GM12878 (cell line): ENCODE measurements at places on chromosomes 4 and X.

DNA sequence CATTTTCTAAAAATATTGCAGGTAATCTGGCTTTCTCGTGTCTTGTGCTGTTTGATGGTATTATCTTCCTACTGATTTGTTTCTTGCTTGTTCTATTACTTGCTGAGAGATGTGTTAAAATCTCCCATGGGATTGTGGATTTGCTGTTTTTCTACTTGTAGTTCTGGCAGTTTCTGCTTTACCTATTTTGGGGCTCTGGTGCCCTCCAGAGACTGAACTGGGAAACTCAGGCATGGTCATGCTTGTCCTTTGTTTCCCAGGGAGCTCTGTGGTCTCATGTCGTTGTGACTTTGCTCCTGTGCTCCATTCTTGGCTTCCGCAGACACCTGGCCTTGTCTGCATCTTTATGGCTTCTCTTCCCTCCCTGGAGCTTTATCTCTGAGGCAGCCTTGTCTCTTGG, 39.5 kb downstream of the NSD2 start:
- DNase-seq, result no peak
- peaks cover 18% of the 10 kb centered on the region for H3K36me3 ChIP-seq
- H3K27me3 ChIP-seq, result no peaks in the 10 kb centered on the region
- no peak overlapping the region for H3K27ac ChIP-seq
- H3K4me3 ChIP-seq, result no peak overlapping the region

- H3K36me3 ChIP-seq, result no peaks in the 10 kb centered on the region
- H3K4me1 ChIP-seq, result no peaks in the 10 kb centered on the region
- DNase-seq, result no peak
- no peak overlapping the region for H3K27ac ChIP-seq
These were observed 367.4 kb downstream of the UNC5C start for GRCh38 chr4:95181243-95181995.

DNA sequence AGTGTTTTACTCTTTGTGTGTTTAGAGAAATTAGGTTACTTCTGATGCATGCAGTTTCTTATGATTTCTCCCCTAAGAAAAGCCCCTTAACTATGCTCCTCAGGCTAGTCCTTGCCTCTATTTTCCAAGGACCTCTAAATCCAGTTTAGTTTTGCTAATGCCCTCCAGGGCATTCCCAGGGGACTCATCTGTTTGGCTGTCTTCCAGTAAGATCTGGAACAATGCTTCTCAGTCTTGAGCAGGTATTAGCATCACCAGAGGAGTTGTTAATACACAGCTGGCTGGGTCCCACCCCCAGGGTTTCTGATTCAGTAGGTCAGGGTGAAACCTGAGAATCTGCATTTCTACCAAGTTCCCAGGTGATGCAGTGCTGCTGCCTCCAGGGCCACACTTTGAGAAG, 56.9 kb downstream of the OTC start:
- H3K36me3 ChIP-seq, result no peaks in the 10 kb centered on the region
- no peak overlapping the region for H3K4me3 ChIP-seq
- no peak for DNase-seq
- no peak overlapping the region for H3K27ac ChIP-seq
- no peaks in the 10 kb centered on the region; the same call in 1 of the 2 replicates for H3K27me3 ChIP-seq

DNA sequence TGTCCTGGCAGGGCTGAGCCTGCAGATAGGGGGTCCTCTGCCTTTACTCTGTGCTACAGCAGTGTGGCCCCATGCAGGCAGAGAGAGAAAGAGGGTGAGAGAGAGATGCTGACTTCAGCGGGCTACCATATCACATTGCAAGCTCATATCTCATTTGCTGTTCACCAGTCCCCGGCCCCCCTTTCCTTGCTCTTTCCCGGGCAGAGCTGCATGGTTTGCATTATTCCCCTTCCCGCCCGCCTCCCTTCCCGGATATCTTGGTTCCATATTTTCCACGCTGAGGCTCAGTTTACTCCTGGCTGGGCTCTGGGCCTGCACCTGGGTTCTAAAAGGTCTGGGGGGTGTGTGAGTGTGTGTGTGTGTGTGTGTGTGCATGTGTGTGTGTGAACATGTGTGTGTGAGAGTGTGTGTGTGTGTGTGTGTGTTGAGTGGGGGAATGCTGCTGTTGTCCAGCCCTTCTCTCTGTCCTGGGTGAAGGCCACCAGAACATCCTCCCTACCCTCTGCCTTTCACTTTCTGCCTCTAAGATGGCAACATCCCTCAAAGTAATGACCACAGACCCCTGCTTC, 63.5 kb downstream of the PJA1 start:
- no peak overlapping the region for H3K4me3 ChIP-seq
- H3K36me3 ChIP-seq, result no peaks in the 10 kb centered on the region
- H3K27ac ChIP-seq, result no peak overlapping the region
- no peaks in the 10 kb centered on the region for H3K27me3 ChIP-seq
- no peak for DNase-seq

DNA sequence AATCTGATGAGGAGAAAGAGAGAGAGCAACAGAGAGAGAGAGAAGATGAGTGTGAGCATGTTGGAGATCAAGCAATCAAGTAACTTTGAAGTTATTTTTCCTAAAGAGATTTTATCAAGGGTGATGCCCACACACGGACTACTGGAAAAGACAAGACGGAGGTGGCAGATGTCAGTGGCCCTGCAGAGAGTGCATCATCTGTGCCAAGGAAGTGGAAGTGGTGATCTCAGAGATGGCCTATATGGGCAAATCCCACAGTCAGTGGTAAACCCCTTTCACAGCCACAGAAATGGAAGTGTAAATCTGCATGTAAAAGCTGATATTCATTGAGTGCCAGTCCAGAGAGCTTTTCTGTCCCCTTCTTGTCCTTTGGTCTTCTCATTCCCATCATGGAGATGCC, 577.2 kb upstream of the AADAT start:
- no peak overlapping the region for H3K27ac ChIP-seq
- no peak for DNase-seq
- H3K27me3 ChIP-seq, result no peaks in the 10 kb centered on the region
- no peaks in the 10 kb centered on the region for H3K4me1 ChIP-seq
- H3K36me3 ChIP-seq, result no peaks in the 10 kb centered on the region

- peaks cover 3% of the 10 kb centered on the region; the same call in 1 of the 2 replicates for H3K27me3 ChIP-seq
- no peaks in the 10 kb centered on the region for H3K36me3 ChIP-seq
- H3K4me3 ChIP-seq, result no peak within 1 kb of the TSS
- no peak within 1 kb of the TSS for H3K27ac ChIP-seq
- no peaks in the 10 kb centered on the region for H3K4me1 ChIP-seq
These were observed at the start of gene ZIC3 for GRCh38 chrX:137565921-137566745. ZIC3 (plus strand) TSS chrX:137566127; CDS start chrX:137566692, 565 bp downstream.

DNA sequence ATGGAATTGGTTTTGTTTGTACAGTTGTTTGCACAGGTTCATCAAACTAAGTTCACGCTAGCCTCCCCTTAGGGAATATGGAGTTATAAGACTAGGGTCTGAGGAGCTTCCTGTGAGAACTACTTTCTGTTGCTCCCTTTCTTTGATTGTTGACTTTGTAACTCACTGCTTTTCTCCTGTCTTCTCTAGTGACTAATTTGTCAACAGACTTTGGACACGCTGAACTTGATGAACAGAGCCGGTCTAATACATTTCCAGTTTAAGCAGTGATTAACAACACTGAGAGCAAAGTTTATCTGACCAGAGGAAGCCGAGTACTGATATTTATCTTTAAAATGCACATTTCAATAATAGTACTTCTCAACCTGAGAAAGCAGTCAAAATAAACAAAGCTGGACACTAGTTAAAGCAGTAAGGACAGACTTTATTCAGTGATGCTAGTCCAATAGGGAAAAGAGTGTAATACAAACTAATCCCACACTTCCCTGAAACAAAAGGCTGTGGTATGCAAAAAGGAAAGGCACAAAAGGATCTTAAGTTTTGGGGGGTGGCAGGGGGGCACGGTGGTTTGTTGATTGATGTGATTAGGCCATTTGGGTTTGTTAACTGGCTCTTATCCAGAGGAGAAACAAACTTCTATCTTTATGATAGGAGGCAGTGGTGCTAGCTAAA, 2.7 kb upstream of the NUDT9 start:
- H3K27me3 ChIP-seq, result no peaks in the 10 kb centered on the region
- no peak for DNase-seq
- H3K27ac ChIP-seq, result no peak overlapping the region
- H3K4me3 ChIP-seq, result no peak overlapping the region
- H3K36me3 ChIP-seq, result no peaks in the 10 kb centered on the region
- H3K4me1 ChIP-seq, result no peaks in the 10 kb centered on the region

DNA sequence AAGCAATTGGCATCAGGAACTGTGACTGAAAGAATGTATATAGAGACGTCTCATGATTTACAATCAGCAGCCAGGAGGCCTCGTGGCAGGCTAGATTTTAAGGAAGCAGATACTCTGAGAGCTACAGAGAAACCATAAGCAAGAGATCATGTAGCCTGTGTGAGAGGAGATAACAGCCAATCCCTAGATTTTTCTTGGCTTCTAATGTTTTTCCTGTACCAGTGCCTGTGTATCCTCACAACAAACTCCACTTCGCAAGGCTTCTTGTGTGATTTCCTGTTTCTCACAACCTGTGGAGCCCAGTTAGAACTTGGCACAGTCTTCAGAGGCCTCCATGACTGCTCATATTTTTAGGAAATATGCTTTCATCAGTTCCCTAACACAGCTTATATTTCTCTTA, 147.9 kb downstream of the PTCHD1 start:
- no peak overlapping the region for H3K4me3 ChIP-seq
- DNase-seq, result no peak
- no peaks in the 10 kb centered on the region for H3K4me1 ChIP-seq
- H3K36me3 ChIP-seq, result no peaks in the 10 kb centered on the region
- no peaks in the 10 kb centered on the region for H3K27me3 ChIP-seq
- no peak overlapping the region for H3K27ac ChIP-seq

- H3K4me3 ChIP-seq, result no peak overlapping the region
- no peaks in the 10 kb centered on the region for H3K4me1 ChIP-seq
- H3K27ac ChIP-seq, result no peak overlapping the region
These were observed 2.4 kb upstream of the SLIT2 start for GRCh38 chr4:20249333-20249732.

DNA sequence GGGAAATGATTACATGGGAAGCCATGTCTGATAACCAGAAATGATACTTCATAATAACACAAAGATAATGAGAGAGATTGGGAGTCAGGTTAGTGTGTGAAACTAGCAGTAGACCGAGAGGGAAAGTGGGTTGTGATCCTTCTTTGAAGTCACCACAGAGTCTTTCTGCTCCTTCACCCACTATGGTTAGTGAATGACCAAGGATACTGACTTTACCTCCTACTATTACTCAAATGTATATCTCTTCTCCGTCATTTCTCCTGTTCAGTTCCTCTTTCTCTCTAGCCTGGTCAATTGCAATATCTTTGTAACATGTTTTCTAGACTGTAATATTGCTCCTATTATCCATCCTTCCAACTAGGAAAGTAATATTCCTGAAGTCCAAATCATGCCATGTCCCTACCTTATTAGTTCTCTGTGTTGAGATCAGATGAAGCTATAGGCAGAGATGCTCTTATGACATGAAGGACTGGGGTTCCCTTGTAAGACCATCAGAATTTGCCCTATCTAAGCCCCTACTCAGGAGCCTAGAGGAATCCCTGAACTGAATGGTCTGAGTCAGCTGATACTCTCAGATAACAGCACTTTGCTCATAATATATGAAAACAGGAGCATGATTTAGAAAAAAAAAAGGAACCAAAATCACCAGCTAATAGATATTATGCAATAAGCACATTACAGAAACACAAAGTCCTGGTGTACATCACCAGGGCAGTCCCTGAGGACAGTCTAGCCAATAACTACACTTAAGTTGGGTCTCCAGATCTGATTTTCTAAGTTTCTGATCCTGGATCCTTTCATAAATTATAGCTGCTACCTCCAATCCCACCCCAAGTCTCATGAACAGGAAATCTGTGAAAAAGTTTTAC, 81.2 kb downstream of the SHROOM3 start:
- H3K27ac ChIP-seq, result no peak overlapping the region
- H3K36me3 ChIP-seq, result no peaks in the 10 kb centered on the region
- H3K4me3 ChIP-seq, result no peak overlapping the region
- DNase-seq, result peak; percentile 41
- no peaks in the 10 kb centered on the region for H3K27me3 ChIP-seq

GRCh38 chrX:29948653-29949052, 266.7 kb upstream of the MAGEB2 start:
- no peak overlapping the region for H3K4me3 ChIP-seq
- no peaks in the 10 kb centered on the region for H3K27me3 ChIP-seq
- H3K4me1 ChIP-seq, result no peaks in the 10 kb centered on the region
- DNase-seq, result no peak

DNA sequence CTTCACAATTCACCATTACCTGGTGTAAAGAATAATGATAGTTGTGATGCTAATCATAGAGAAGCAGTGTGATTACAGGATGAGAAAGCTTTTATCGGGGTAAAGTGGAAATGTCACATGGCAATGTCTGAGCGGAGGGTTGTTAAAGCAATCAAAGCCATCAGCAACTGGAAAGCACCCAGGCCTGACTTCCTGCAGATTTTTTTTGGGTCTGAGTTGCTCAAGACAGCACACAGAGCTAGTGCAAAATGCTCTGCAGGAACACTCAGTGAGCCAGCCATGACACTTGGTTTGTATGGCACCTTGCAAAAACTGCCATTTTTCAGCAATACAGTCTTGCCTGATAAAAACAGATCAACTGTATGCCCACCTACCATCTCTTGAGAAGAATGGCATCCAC, 152.9 kb downstream of the COL4A6 start:
- H3K4me1 ChIP-seq, result no peaks in the 10 kb centered on the region
- H3K27me3 ChIP-seq, result no peaks in the 10 kb centered on the region
- H3K27ac ChIP-seq, result no peak overlapping the region
- DNase-seq, result no peak
- no peak overlapping the region for H3K4me3 ChIP-seq

DNA sequence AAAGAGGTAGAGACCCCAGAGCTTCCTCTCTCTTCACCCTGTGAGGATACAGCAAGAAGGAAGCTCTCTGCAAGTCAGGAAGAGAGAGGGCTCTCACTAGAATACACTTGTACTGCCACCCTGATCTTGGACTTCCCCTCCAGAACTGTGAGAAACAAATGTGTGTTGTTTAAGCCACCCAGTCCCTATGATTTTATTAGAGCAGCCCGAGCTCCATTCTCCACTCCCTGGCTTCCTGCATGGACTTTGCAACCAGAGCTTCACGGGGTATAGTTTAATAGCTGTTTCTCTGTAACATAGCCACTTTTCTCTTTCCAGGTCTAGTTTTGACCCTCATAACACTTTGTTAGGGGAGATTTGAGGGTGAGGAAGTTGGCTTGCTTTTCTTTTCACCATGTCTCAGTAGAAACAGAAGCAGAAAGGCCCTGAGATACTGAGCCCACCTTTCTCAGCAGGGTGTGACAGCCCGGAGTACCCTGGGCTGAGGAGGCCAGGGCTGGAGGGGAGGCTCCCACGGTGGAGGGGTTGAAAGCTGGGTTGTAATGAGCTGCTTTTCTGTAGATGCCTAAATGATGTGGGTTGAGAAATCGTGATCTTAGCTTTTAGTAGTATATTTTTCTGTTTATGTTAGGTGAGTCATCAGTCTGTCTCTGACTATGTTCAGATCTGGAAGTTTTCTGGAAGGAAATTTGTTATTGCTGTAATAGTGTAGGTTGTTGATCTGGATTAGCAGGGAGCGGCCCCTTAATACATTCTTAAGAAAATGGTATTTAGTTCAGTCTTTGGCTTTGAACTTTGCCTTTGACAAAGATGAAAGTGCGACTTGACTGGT, 118.6 kb downstream of the PTTG2 start:
- H3K36me3 ChIP-seq, result no peaks in the 10 kb centered on the region; the same call in 1 of the 2 replicates
- DNase-seq, result no peak
- H3K4me1 ChIP-seq, result peaks cover 47% of the 10 kb centered on the region
- peak overlapping the region; percentile 87 for H3K27ac ChIP-seq

GRCh38 chr4:81808011-81808672, 336.4 kb upstream of the RASGEF1B start:
- H3K27me3 ChIP-seq, result no peaks in the 10 kb centered on the region
- no peak overlapping the region for H3K4me3 ChIP-seq
- H3K4me1 ChIP-seq, result no peaks in the 10 kb centered on the region
- DNase-seq, result no peak
